ENCODE measurements at places on chromosomes 1 and 21. TPM values are rescaled to one million over a fixed set of nuclear protein-coding genes. Genes with fewer than 3 reads are reported as not detected.

Gene NR5A2
- total RNA-seq, result 0.29 TPM

Gene DPT
- 75.6 TPM for total RNA-seq

Gene COL24A1
- total RNA-seq, result 1.2 TPM

Gene LAMB3
- total RNA-seq, result 20.2 TPM

Gene SPRR2A
- total RNA-seq, result not detected

Gene F5
- not detected for total RNA-seq
